ENCODE measurements at places on chromosomes 3 and 15.

DNA sequence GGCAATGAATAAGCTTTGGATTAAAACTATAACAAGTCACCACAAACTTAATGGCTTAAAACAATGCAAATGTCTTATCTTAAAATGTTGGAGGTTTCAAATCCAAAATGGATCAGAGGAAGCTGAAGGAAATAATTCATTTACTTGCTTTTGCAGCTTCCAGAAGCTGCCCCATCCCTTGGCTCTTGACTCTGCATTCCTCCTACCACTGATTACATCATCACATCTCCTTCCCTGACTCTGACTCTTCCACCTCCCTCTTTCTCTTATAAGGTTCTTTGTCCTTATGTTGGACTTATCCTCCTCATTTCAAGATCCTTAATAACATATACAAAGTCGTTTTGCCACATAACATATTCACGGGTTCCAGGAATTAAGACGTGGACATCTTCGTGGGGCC lies 982.8 kb upstream of the ROBO1 start:
- DNase-seq = no peak

DNA sequence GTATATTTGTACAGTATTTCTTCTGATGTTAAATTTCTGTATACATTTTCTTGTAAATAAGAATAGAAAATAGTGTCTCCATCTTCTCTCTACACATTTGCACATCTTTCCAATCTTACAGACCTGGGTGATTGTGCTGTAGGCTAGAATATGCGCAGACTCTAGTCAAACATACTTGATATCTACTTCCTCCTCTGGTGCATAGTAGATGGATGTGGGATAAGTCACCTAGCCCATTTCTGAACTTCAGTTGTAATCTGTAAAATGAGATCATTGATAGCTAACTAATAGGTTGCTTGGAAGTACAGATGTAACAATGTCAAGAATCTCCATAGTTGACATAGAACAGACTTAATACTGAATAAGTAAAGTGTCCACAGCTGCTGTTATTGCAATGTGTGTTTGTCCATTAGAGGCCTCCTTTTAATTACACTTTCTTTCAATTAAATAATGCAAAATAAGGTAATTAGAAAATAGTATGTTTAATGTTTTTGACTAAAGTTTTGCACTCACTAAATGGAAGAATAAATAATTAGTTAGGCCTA lies 46.7 kb downstream of the ALCAM start:
- no peak for DNase-seq

DNA sequence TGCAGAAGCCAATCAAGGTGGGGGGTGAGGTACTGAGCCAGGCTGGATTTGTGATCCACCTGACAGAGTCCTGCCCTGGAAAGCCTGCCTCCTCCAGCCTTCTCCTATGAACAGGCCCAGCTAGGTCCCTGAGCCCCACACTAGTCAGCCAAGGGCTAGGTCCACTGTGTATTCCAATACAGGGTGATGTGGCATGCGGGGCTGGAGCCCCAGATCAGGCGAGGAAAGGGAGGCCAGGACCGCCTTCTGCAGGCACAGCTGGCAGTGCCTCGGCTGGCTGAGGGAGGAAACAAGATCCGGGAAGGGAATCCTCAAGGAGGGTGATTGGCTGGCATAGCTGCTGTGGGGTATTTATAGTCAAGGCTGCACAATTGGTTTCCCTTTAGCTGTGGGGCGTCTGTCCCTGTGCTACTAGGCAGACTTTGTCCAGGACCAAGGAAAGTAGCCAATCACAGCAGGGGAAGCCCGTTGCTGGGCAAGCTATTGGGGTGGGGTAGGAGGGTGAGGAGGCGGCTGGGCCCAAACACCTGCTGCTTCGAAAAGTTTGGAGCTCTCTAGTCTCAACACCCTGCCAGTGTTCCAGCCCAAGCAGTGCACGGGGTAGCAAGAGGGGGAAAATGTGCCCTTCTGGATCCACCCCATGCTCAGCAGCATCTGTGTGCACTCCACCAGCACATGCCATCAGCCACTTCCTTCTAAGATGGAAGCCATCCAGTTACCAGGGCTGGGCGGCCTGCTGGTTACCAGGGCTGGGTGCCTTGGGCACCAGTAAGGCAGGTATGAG lies 5.9 kb downstream of the KY start:
- DNase-seq = peak; percentile 14

DNA sequence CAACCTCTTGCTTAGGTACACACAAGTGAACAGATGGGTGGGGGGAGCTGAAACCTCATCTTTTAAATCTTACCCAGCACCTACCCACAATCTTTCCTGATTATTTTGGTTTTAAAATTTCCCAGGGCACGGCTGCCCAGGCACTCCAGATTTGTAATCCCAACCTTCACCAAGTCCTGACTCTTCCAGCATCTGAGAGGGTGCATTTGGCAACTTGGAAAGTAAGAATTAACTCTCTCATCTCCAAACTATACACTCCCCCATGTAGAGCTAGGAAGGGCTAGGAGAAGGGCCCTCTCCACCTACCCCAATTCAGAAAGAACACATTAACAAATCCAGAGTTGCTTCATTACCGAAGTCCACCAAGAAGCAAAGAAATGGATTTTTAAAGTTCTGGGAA lies 41.7 kb upstream of the PRICKLE2 start:
- no peak for DNase-seq

- no peak for DNase-seq
Measured at GRCh38 chr15:98381446-98381845, 266.9 kb upstream of the IGF1R start.

- DNase-seq = peak; percentile 24
Measured at GRCh38 chr3:57130571-57131209, 34.5 kb downstream of the IL17RD start.

GRCh38 chr3:49799105-49799504 lies 568 bp downstream of the CDHR4 start:
- DNase-seq = no peak

DNA sequence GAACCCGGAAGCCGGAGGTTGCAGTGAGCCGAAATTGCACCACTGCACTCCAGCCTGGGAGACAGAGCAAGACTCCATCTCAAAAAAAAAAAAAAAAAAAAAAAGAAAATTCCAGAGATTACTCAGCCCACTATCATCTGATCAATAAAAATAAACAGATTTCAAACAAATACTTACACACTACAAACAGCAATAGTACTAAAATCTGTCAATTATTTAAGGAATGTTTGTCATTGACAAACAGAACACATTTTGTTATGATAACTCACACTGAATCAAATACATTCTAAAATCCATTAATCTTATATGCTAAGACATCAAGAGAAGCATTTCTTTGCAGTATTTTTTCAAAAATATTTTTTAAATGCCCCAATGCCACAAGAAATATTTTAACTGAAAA lies 7.6 kb downstream of the MYO9A start:
- no peak for DNase-seq

DNA sequence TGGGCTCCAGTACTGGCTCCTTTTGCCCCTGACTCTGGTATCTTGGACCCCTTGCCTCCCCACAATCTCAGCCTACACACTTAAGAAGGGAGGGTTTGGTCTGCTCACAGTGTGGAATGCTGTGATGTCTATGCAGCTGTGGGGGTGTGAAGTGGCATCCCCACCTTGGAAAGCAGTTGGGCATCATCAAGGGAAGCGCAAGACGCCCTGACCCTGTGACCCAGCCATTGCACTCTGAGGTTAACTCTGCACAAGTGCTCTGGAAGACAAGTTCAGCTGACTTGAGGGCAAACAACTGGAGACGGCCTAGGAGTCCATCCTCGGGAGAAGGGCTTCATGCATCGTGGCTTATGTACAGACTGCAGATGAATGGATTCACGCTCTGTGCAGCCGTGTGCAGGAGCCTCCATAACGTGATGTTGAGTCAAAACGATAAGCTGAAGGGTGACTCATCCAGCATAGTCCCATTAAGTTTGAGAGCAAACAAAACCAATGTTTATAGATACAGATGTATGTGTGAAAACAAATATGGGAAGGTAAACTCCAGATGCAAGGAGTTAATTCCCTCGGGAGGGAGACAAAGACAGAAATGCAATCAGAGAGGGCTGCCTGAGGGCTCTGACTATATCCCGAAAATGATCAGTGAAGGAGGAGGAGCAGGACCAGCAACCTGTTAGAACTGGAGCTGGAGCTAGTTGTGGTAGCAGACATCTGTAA lies 86.8 kb downstream of the LSM3 start:
- DNase-seq = no peak

DNA sequence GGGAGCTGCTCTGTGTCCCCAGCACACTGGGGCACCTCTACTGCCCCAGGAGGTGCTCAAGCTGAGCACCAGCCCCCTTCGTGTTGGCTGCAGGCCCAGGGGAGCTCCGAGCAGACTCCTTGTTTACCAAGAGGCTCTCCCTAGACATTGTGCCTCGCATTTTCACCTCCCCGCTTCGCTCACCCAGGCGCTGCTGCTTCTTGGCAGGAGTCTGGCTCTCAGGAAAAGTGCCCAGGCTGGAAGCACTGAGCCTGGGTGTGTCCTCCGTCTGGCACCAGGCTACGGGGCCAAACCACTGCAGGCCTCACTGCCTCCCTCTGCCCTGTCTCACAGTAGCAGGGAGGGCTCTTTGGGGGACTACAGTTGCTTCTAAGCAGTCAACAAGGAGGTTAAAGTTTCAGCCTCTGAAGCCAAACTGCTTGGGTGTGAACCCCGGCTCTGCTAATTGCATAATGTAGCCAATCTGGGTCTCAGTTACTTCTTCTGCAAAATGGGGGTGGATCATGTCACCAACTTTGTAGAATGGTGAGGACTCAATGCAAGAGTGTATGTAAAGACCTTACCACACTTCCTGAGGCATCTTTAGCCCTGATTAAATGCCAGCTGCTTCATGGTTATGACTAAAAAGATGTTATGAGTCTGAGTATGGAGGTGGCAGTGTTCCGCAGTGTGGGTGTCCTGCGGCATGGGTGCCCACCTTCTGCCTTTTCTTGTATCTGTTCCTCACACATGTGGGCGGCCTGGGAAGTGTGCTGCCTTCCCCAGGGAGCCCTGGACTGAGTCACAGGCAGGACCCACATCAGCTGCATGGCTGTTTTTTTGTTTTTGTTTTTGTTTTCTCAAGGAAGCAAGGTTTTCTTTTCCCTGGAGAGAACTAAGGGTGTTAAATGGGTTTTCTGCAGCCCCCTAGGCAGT lies 88.9 kb downstream of the CLSTN2 start:
- DNase-seq = no peak

DNA sequence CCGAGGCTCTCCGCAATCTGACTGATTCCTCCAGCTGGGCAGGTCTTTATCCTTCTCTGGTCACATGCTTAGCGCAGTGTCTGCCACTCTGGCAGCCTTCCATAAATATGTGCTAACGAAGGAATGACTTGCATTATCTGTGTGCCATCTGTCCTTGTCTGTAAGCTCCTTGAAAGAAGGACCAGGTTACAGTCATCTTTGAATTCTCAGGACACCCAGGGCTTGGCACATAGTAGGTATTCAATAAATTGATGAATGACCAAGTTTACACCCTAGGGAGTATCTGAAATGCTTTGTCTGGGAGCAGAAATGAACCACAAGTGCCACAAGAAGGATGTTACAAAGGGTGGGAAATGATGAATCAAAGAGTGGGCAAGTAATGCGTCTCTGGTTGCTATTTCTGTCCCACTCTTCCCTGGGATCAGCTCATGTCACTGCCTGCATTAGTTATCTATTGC lies 16.5 kb upstream of the FAM3D start:
- peak; percentile 74 for DNase-seq

DNA sequence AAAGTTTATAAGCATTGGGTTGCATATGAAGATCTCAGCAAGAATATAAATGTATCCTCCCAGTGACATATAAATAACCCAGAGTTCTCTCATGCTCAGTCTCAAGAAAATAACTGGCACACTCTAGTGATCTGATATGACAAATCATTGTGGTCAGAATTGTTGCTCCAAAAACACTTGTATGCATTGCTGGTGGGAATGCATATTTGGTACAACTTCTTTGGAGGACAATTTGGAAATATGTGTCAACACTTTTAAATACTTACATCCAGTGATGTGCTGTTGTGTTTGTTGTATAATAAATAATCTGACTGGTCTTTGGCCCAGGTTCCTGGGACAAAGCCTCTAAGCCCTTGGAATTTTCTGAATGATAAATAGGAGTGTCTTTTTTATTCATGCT lies 66.7 kb upstream of the STT3B start:
- DNase-seq = peak; percentile 63

DNA sequence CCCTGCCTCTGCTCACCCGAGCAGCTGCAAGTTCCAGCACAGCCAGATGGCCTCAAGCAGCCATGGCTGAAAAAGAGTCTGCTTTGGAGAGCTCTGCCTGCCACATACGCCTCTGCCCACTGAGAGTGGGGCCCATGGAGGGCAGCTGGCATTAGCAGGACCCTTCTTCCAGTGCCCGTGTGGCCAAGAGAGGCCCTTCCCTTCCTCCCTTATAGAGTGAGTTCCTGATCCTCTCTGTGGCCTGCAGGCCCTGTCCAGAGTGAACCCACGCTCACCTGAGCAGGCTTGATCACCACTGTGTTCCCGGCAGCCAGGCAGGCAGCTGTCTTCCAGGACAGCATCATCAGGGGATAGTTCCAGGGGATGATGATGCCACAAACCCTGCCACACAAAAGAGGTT lies 41.4 kb upstream of the SLC41A3 start:
- DNase-seq = no peak

DNA sequence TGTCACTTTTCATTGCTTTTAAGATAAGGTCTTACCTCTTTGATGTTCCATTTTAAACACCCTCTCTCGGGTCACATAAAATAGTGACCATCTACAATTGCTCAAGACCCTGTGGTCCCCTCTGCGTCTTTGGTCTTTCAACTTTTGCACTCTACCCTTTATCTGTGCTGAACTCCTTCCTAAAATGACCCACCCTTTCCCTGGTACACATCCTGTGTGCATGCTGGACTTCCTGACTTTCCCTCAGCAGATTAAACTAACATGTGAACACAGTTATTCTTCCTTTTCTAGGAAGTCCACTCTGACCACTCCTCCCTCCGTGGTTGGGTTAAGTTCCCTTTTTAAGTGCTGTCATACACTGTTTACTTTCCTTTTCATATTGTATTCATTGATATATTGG lies 414.2 kb downstream of the GABRB3 start:
- no peak for DNase-seq

DNA sequence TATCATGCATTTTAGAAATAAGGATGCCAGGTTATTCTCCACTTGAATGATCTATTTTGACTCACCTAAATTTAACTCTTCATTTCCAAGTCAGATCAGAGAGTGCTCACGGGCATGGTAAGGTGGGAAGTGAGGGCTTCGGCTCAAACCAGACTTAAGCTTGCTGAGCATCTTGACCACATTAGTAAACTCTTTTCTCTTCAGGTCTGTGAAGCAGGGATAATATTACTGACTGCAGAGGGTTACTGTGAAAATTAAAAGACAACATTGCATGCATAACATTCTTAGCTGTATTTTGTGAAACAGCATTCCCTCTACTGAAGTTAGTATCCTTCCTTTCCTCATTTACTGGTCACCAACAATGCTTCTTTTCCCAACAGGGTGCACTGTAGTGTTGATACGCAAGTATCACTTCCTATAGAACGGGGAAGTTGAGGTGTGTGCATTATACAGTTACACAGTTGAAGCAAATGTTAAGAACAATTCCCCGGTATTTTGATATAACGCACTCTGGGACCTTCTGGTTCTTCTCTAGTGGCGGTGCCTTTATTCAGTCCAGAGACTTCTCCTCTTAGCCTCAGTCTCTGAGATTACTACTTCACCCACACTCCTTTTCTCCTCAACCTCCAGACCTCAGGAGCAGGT lies 74.1 kb upstream of the MNS1 start:
- no peak for DNase-seq

GRCh38 chr15:77818484-77819047 lies 185.9 kb upstream of the LINGO1 start:
- DNase-seq = peak; percentile 13

All from common myeloid progenitor, CD34-positive (primary cell).